Stimulated activated CD4-positive, alpha-beta T cell treated with anti-CD3 and anti-CD28 coated beads, Interleukin-1b, Interleukin-23, amount 100 ng/mL, for 24 hours (primary cell): ENCODE measurements at places on chromosomes 7 and 10.

GRCh38 chr10:100750291-100751210, 5.2 kb downstream of the PAX2 start:
- no peak for DNase-seq

- DNase-seq: no peak
Observed at GRCh38 chr7:128835790-128836641, 5.8 kb downstream of the FLNC start.

GRCh38 chr7:96991546-96992191, 13.7 kb upstream of the DLX6 start:
- DNase-seq: no peak

DNA sequence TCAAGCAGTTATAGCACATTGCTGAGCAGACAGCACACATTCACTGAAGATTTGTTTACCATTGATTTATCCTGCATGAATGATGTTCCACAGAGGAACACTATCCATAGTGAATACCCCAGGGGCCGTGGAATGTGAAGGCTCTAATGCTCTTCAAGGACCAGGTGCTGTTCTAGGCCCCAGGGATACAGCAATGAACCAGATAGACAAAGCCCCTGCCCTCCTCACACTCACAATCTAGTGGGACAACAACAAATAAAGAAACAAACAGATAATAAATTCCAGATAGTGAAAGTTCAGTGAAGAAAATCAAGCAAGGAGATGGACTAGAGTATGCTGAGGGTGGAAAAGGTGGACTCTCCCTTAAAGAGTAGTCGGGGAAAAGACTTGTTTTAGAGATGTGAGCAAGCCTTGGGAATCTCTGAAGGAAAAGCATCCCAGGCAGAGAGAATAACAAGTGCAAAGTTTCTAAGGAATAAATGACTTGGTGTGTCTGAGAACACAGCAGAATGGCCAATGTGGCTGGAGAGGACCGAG, 117.7 kb downstream of the CCDC71L start:
- DNase-seq: no peak

DNA sequence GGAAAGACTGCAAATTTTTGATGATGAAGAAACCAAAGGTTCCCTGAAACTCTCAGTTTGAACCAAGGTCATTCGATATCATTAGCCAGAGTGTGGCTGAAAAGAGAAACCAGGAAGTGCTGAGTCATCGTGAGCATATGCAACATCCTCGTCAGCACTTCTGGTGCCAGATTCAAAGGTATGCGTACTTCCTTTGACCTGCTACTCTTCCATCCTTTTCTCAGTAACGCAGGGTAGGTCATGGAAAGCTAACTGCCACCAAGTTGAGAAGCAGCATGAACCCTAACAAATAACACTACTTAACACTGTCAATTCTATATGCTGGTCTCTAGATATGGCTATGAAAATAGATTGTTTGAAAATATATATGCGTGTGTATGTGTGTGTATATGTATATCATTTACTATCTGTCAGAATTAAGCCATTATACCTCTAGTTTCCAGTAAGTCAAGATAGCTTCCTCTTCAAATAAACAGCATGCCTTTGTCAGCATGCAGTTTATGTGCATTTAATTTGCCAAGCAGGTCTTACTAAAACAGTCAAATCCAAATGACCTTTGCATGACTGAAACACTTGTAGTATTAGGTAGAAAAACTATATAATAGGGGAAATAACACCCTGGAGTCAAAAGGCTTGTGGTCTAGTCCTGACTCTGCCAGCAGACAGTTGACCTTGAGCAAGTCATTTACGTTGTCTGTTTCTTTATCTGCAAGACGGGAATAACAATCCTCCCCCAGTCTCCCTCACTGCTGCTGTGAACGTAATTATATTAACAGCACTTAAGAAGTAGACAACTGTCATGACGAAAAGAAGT, 26.4 kb downstream of the CDK6 start:
- peak; percentile 42 for DNase-seq

DNA sequence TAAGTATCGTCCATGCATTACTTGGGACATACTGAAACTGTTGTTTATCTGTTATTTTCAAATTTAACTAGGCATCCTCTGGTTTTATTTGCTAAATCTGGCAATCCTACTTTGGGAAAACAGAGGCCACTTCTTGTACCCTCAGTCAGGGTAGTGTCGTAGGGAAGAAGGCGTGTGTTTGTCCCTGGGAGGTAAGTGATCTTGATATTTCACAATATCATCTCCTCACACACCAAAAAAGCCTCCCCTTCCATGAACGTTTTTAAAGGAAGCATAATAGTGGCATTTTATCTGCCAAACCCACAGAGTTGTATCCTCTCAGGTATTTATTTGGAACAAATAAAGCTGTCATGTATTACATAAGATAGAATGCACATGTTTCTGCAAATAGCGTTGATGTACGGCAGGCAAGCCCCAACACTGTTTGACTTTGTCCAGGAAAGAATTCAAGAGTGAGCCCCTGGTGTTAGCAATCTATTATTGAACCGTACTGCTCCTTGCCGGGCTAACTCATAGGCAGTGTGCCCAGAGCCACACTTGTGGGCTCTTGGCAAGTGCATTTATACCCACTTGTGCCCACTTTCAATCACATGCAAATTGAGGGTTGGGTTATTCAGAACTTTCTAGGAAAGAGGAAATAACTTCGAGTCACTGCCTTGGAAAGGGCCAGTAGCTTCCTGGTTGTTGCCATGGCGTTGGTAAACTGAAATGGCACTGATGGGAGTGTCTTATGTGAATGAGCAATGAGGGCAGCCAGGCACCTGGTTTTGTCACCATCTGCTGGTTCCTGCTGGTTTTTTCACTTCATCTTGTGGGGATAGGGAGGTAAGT, 266.0 kb downstream of the USP6NL start:
- no peak for DNase-seq

DNA sequence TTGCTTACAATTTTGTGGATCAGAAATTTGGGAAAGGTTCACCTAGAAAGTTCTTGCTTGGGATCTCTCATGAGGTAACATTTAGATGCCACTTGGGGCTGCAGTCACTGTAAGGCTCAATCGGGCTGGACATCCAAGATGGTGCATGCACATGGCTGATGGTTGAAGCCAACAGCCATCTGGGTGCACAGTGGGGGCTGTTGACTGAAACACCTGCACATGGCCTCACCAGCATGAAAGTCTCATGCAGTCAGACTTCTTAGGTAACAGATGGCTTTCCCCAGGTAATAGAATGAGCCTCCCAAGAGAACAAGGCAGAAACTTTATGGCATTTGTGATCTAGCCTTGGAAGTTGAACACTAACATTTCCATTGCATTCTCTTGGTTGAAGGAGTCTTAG, 740.7 kb upstream of the AUTS2 start:
- no peak for DNase-seq

- DNase-seq: no peak
Observed at GRCh38 chr7:22781230-22781711, 41.4 kb downstream of the TOMM7 start.

- DNase-seq: no peak
Observed at GRCh38 chr7:14759785-14760184, 142.8 kb downstream of the DGKB start.

DNA sequence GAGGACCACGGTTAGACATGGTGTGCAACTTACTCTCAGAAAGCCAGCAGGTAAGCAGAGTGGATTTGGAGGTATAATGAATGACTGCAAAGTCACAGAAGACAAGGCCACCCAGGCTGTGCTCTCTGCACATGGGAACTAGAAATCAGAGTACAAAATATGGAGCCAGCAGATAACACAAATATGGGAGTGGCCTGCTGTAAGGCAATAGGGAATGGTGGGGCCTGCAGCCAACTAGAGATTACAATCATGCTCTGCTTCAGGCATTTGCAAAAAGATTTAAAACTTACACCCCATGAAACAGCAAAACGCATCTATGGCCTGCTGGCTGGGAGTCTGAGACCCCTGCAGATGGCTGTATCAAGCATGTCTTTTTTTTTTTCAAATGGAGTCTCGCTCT, 47.0 kb downstream of the RGS10 start:
- DNase-seq: no peak

DNA sequence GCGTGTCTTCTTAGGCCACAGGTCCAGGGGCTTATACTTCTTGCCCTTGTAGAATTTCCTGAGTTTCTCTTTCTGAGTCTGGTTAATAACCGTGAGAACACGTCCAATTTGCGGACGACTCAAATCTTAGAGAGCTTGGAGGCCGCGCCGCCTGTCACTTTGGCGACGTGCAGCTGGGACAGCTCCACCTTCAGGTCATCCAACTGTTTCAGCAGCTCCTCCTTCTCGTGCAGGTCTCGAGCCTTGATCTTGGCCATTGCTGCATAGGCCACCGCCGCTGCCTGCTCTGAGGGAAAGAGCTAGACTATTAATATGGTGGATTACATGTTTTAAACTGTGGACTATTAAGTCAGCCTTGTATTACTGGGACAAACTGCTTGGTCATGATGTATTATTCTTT, 26.9 kb downstream of the EVX1 start:
- DNase-seq: no peak

DNA sequence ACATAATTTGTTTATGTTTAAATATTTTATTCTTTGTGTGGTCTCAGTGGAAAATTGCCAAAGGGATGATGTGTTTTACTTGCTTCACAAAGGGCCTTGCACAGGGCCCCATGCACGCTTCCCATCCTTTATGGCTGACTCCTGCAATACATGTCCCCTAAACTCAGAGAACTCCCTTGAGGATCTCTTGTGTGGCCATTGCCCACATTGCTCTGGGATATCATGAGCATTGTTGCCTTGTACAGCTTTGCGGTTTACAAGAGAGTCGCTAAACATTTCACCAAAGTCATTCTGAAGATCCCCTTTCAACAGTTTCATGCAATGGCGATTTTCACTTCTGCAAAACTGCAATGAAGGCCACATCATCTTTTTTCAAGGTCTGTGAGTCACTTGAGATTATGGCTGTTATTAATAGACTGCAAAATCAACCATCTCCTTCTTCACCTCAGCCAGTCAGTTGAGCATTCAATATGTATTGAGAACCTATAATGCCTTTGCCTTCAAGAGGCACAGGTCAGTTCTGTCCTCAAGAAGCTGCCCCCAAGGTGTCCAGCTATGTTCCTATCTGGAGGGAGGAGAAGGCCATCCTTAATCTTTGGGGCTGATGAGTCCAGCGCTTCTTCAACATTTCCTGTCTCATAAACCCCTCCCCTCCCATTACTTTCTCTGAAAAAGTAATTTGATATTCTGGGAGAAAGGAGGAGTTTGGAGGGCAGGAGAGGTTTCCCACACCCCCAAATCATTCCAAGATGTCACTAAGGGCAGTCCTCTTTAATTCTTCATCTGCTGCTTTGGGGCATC, 108.1 kb downstream of the CCDC71L start:
- DNase-seq: no peak

DNA sequence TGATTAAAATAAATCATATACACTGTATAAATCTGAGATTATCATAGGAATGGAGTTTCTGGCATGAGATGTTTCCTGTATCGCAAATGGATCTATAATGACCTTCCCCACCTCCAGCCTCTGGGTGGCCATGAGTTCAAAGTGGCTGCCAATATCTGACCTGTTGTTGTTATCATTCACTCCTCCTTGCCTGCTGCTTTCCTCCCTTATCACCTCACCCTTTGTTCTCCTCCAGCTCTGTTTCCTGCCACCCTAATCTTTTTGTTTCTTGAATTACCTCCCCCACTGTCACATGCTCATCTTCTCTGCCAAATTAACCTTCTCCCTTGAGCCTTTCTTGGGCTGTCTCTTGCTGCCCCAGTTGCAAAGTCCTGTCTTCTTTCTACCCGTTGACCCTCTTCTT, 12.0 kb downstream of the SCD start:
- DNase-seq: no peak

DNA sequence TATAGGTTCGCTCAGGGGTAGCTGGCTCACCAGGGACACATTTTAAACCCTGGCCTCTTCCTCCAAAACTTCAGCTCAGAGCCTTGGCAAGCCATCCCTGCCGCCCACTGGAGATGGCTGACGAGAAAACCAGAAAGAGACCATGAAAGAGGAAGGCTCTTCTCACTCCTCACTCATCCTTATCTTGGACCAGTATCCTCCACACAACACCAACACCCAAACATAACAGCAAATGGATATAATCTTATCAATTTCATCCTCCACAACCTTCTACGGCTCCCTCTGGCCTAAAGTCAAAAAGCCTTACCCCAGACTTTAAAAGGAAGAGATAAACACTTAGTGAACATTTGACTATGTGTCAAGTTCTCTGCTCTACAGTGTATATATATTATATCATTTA, 26.9 kb downstream of the DLG5 start:
- no peak for DNase-seq

DNA sequence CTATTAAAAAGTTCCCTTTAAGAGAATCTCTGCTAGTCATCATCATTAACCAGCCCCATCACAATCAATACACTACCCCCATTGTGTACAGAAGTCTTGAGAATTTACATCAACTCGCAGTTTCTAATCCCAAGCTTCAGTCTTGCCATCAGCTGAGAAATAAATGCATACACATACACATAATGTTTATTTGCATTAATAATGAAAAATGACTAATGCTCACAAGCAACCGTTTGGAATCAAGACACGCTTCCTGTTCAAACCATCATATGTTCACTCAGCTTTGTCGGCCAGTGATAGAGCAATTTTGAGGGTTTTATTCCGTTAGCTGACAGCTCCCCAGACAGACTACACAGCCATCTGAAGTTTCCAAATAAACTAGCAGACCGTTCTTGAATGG, 287.1 kb downstream of the SFMBT2 start:
- no peak for DNase-seq

DNA sequence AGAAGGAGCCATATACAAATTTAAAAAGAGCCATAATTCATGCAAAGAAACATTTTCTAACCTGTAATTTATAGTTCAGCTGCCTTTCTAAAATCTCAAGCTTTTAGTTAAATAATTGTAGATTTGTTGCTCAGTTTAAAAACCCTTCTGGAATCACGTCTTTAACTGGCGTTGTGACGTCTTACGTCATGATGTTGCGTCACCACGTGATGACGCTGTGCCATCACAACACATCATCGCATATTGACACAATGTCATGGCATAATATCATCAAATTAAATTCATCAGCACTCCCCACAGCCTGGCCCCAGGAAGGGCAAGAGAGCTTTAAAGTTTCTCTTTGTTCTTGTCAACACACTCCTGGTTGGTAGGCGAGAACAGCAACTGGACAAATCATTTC, 194.8 kb downstream of the GRM8 start:
- no peak for DNase-seq

GRCh38 chr7:158824028-158824427, 5.3 kb downstream of the ESYT2 start:
- DNase-seq: no peak

GRCh38 chr10:14781763-14782162, 7.1 kb upstream of the FAM107B start:
- no peak for DNase-seq

- no peak for DNase-seq
Observed at GRCh38 chr7:25665903-25666670, 437.8 kb upstream of the NPVF start.

- no peak for DNase-seq
Observed at GRCh38 chr7:106236065-106236464, 48.7 kb downstream of the NAMPT start.

DNA sequence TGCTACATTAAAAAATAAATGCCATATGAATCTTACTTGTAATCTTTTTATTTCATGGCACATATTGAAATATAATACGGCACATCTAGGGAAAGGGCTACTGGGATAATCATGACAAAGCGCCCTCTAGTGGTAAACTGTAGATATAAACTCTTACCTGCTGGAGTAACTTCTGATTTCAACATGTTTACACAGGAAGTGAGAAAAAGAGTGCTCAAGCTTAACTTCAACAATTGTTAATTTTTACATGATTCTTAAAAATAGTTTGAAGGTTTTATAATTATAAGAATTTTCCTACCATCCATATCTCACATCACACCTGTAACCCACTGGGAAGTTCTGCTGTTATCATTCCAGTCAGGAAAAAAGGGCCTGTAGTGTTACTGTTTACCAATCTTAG, 2.0 kb upstream of the HEPACAM2 start:
- DNase-seq: no peak
